Gastroesophageal sphincter (tissue), 4 donors: ENCODE measurements at places on chromosomes 7 and 10.

GRCh38 chr10:129120441-129120840 is 346.6 kb upstream of the MGMT start:
- no peaks in the 10 kb centered on the region for H3K27me3 ChIP-seq
- ATAC-seq = no peak
- no peaks in the 10 kb centered on the region for H3K36me3 ChIP-seq
- no peaks in the 10 kb centered on the region for H3K4me1 ChIP-seq
- H3K4me3 ChIP-seq = no peak overlapping the region

GRCh38 chr10:78552261-78552811 is 516.4 kb upstream of the ZMIZ1 start:
- peak; percentile 94 for ATAC-seq
- H3K36me3 ChIP-seq = no peaks in the 10 kb centered on the region
- H3K4me1 ChIP-seq = peaks cover 47% of the 10 kb centered on the region
- no peak overlapping the region for H3K4me3 ChIP-seq
- H3K27me3 ChIP-seq = no peaks in the 10 kb centered on the region
- peak overlapping the region; percentile 80 for H3K27ac ChIP-seq

GRCh38 chr10:117647306-117647705 is 104.8 kb downstream of the EMX2 start:
- ATAC-seq = no peak
- H3K36me3 ChIP-seq = no peaks in the 10 kb centered on the region
- no peaks in the 10 kb centered on the region for H3K4me1 ChIP-seq
- no peak overlapping the region for H3K4me3 ChIP-seq
- peaks cover 7% of the 10 kb centered on the region for H3K27me3 ChIP-seq

GRCh38 chr7:30849565-30849964 is 62.1 kb upstream of the AQP1 start:
- peaks cover 17% of the 10 kb centered on the region for H3K4me1 ChIP-seq
- H3K36me3 ChIP-seq = no peaks in the 10 kb centered on the region
- ATAC-seq = no peak
- H3K27me3 ChIP-seq = no peaks in the 10 kb centered on the region

DNA sequence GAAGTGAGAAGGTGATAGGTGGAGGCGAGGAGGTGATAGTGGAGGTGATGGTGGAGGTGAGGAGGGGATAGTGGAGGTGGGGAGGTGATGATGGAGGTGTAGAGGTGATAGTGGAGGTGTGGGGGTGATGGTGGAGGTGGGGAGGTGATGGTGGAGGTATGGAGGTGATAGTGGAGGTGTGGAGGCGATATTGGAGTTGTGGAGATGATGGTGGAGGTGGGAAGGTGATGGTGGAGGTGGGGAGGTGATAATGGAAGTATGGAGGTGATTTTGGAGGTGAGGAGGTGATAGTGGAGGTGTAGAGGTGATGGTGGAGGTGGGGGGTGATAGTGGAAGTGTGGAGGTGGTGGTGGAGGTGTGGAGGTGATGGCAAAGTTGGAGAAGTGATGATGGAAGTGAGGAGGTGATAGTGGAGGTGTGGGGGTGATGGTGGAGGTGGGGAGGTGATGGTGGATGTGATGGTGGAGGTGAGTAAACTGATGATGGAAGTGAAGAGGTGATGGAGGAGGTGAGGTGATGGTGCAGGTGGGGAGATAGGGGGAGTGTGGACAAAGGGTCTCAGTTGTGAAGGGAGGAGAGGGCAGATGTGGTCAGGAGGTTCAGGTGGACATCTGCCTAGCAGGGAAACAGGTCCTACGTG is 36.6 kb downstream of the ADCY1 start:
- H3K27ac ChIP-seq = no peak overlapping the region
- no peak overlapping the region for H3K4me3 ChIP-seq
- H3K27me3 ChIP-seq = no peaks in the 10 kb centered on the region

- peaks cover 36% of the 10 kb centered on the region for H3K27me3 ChIP-seq
- no peaks in the 10 kb centered on the region for H3K4me1 ChIP-seq
- no peaks in the 10 kb centered on the region for H3K36me3 ChIP-seq
- ATAC-seq = no peak
- no peak overlapping the region for H3K27ac ChIP-seq
These were observed 72.0 kb downstream of the C10orf143 start for GRCh38 chr10:130038611-130039109.

DNA sequence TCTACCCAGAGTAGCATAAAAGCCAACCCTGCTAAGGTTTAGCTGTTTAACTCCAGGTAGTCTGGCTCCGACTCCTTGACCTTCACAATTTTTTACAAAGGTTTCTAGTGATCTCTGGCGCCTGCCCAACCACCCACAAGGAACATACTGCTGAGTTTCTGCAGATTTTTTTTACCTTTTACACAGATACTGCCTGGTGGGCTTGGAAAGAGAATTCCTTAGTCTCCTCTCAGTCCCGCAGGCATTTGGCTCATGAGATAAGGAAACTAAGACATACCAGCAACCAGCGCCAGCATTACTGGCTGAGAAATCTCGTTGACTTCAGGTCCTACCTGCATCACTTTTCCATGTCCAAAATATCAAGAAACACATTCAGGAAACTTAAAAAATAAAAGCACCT is 51.1 kb upstream of the LYZL1 start:
- no peaks in the 10 kb centered on the region for H3K4me1 ChIP-seq
- H3K4me3 ChIP-seq = no peak overlapping the region
- no peaks in the 10 kb centered on the region for H3K36me3 ChIP-seq
- ATAC-seq = no peak
- H3K27me3 ChIP-seq = peaks cover 32% of the 10 kb centered on the region
- H3K27ac ChIP-seq = no peak overlapping the region

DNA sequence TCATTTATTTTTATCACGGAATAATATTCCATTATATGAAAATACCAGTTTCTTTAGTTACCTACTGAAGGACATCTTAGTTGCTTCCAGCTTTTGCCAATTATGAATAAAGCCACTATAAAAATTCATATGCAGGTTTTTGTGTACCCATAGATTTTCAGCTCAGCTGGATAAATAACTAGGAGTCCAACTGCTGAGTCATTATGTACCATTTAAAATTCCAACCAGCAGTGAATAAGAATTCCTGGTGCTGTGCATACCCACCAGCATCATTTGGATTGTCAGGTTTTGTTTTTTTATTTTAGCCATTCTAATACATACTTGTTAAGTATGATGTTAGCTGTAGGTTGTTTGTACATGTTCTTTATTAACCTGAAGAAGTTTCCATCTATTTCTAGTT is 14.5 kb downstream of the FAM24B start:
- no peaks in the 10 kb centered on the region for H3K27me3 ChIP-seq
- H3K36me3 ChIP-seq = no peaks in the 10 kb centered on the region
- no peak for ATAC-seq
- H3K4me3 ChIP-seq = no peak overlapping the region
